AG04450 (cell line): ENCODE measurements at places on chromosomes 7 and 10. TPM values are rescaled to one million over a fixed set of nuclear protein-coding genes. Genes with fewer than 3 reads are reported as not detected.

GRCh38 chr10:52191049-52191448, 123.0 kb upstream of the DKK1 start:
- DNase-seq = no peak

- DNase-seq = no peak
These were observed 21.3 kb downstream of the DLG5 start for GRCh38 chr10:77905086-77905748.

DNA sequence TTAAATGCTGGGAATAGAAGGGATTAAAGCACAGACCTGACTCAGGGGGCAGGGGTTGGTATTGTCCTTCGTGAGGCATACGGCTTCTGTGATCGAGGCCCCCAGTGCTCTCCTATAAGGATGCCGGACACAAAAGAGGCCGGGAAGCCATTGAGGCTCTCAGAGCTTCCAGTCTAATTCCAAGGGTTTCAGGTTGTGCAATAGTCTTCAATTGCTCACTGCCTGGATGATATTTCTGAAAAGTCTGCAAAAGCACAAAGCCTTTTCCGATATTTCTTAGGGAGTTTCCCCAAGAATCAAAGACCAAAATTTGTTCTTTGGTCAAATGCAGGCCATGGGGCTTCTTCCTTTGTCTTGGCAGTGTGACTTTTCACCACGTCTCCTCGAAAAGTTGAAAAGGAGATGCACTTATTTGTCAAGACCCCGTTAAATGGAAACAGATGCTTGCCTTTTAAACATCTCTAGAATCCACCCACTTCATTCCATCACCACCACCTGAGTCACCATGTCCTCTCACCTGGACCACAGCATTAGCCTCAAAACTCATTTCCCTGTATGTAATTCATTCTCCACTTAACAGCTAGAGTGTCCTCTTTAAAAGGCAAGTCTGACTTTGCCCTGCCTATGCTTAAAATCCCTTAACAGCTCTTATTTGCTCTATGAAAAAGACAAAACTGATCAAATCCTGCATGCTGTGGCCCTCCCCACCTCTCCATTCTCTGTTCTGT, 134.8 kb upstream of the NAMPT start:
- no peak for DNase-seq

GRCh38 chr10:7045891-7046599, 364.8 kb downstream of the SFMBT2 start:
- no peak for DNase-seq

GRCh38 chr10:60187691-60188090, 202.0 kb downstream of the ANK3 start:
- no peak for DNase-seq

DNA sequence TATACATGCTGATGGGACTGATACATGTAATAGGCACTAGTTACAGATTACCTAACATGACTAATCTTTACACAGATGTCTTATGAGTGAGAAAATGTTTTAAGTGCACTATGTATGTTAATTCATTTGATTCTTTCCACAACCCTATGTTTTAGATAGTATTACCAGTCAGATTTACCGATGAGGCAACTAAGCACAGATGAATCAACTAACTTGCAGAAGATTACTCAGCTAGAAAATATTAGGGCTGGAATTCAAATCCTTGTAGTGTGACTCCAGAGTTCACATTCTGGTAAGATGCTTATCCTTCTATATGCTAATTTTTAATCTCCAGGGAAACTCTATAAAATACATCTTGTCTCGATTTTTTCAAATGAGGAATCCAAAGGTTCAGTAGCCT, 964.9 kb downstream of the REEP3 start:
- DNase-seq = peak; percentile 20

GRCh38 chr10:102773986-102774385, 30.2 kb downstream of the WBP1L start:
- DNase-seq = no peak

DNA sequence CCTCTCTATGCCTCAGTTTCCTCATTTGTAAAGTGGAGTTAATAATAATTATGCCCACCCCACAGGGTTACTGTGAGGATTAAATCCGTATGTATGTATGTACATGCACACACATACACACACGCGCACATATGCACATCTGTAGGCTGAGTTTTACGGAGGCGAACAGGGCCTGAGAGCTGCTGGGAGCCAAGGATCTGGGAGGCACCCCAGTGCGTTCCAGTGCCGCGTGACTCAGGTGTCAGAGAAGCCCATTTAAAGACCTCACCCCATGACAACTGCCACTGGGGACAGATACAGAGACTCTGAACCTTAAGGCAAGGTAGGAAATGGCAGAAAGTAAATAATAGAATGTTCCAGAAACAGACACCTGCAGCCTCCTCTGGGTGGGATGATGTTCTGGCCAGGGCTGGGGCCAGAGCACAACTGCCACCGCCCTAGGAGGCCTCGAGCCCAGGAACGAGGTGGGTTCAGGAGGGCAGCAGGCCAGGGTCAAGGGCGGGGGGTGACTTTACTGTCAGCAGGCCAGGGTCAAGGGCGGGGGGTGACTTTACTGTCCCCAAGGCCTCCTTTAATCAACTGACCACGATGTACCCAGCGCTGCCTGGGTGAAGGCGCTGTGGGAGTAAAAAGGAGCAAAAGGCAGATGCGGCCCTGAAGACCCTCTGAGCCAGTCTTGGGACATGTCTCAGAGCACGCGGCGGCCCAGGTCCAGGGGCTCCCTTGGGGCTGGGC, 54.9 kb downstream of the PRKAG2 start:
- DNase-seq = no peak

- no peak for DNase-seq
These were observed 30.1 kb downstream of the RAB18 start for GRCh38 chr10:27534161-27534700.

GRCh38 chr7:26587536-26587935, 276.9 kb downstream of the SKAP2 start:
- no peak for DNase-seq

GRCh38 chr7:33534833-33535232, 370.5 kb upstream of the BMPER start:
- DNase-seq = peak; percentile 6

DNA sequence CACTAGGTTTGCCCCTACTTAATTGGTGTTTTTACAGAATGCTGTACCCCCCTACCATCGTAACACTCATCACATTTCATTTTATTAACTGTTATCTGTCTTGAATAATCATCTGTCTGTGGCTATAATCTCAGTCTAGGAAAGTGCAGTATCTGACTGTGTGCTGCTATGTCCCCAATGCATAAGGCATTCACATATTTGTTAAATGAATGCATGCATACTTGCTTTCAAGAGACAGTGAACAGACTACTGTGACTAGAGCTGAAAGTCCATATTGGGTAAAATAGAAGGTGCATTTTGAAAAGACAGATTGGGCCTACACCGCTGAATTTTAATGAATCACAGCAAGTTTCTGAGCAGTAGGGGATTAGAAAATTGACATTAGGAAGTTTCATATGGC, 112.3 kb downstream of the ARHGAP12 start:
- DNase-seq = no peak

- no peak for DNase-seq
These were observed 427.6 kb downstream of the PHTF2 start for GRCh38 chr7:78226059-78226719.

GRCh38 chr10:100020142-100020885, 10.6 kb upstream of the DNMBP start:
- DNase-seq = no peak

DNA sequence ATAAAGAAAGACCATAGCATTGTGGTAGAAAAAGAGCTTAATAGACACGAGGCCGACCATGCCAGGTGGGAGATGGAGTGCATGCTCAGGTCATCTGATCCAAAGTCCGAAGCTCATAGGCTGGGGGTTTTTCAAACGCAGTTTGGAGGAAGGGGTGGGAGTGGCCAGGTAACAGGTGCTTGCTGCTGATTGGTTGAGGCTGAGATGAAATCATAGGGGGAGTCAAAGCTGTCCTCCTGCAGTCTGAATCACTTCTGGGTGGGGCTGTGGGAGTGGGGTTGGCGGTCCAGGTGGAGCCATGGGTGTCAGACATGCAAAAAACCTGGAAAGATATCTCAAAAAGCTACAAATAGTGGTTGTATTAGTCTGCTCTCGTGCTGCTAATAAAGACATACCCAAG, 2.8 kb upstream of the ERCC6 start:
- no peak for DNase-seq

TRIP6 gene
- 65.9 and 67.3 TPM in 2 replicates for polyA plus RNA-seq

ATRNL1 gene
- polyA plus RNA-seq = 0.17 and 0.20 TPM in 2 replicates

ERLIN1 gene
- polyA plus RNA-seq = 40.4 and 50.1 TPM in 2 replicates

AGBL3 gene
- polyA plus RNA-seq = 0.32 and 0.38 TPM in 2 replicates

LIPF gene
- polyA plus RNA-seq = not detected in 2 replicates

TMEM196 gene
- polyA plus RNA-seq = not detected in 2 replicates

C10orf62 gene
- polyA plus RNA-seq = not detected in 2 replicates

PHYHIPL gene
- not detected in 2 replicates for polyA plus RNA-seq

AMPH gene
- 17.3 and 19.5 TPM in 2 replicates for polyA plus RNA-seq

GNA12 gene
- polyA plus RNA-seq = 97.4 and 110 TPM in 2 replicates
